ENCODE measurements at places on chromosomes 2 and 18. TPM values are rescaled to one million over a fixed set of nuclear protein-coding genes. Genes with fewer than 3 reads are reported as not detected.

Gene FSHR
- not detected for total RNA-seq

Gene CTNNA2
- total RNA-seq = not detected

Gene KIDINS220
- 30.0 TPM for total RNA-seq

Gene LINC00305
- total RNA-seq = not detected

Gene NEMP2
- 23.2 TPM for total RNA-seq

Gene TFCP2L1
- 0.16 TPM for total RNA-seq

- H3K27me3 ChIP-seq = no peaks in the 10 kb centered on the region
- no peak overlapping the region for H3K27ac ChIP-seq
- DNase-seq = no peak
- no peak overlapping the region for H3K4me3 ChIP-seq
- H3K4me1 ChIP-seq = peaks cover 21% of the 10 kb centered on the region
Observed at GRCh38 chr2:157808421-157808820, 67.7 kb downstream of the ACVR1 start.

GRCh38 chr2:42449163-42450087 lies 44.4 kb downstream of the KCNG3 start:
- peaks cover 2% of the 10 kb centered on the region for H3K27me3 ChIP-seq
- DNase-seq = no peak
- no peaks in the 10 kb centered on the region for H3K36me3 ChIP-seq
- no peak overlapping the region for H3K4me3 ChIP-seq
- H3K4me1 ChIP-seq = no peaks in the 10 kb centered on the region

DNA sequence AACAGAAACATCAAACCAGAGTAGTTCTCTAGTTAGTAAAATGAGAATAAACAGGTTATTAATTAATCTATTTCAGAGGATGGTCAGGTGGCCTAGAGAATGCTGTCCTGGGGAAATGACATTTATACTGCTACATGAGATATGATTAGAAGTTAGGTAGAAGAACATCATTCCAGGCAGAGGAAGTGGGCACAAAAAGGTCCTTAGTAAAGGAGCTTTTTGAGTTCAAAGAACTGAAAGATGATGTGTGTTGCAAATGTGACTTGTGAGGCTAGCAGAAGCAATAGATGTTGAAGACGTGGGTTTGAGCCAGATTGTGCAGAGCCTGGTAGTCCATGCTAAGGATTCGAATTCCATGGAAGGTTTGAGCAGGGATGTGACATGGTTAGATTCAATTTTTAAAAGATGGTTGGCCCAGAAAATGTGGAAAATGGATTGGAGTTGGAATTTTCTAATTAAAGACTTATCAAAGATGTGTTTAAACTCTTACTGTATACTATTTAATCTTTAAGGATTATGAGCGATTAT lies 34.2 kb downstream of the RAB10 start:
- no peak for DNase-seq
- H3K4me1 ChIP-seq = peaks cover 46% of the 10 kb centered on the region
- H3K27me3 ChIP-seq = no peaks in the 10 kb centered on the region
- H3K4me3 ChIP-seq = peak overlapping the region; percentile 23
- H3K27ac ChIP-seq = peak overlapping the region; percentile 79

DNA sequence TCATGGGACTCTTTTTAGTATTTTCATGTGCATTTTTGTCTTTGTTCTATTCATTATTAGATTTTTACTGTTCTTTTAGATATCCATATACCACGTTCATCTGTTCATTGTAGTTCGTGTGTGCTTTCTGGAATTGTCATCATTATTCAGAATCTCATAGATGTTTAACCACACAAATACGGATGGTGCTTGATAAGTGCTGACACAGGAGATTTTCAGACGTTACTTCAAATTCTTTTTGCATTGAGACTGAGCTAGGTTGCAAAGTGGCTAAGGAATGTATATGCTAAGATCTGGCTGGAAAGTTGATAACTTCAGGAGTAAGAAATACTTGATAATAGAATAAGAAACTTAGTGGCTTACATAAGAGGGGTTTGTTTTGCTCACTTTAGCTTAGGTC lies 153.6 kb downstream of the CTNNA2 start:
- H3K27ac ChIP-seq = no peak overlapping the region
- no peaks in the 10 kb centered on the region for H3K27me3 ChIP-seq
- no peaks in the 10 kb centered on the region for H3K36me3 ChIP-seq

DNA sequence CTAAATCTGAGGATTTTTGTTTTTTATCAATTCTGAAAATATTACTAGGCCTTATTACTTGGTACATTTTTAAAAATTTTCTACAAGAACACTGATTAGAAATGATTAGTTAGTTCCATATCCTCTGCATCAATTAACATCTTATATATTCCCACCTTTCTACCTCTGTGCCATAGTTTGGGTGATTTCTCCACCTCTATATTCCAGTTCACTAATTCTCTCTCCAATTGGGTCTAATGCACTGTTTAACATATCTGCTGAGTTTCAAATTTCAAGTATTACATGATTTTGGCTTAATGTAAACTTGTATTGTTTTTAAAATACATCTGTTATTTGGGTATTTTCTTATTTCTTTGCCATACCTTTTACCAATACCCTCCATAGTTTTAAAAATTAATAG lies 705.7 kb upstream of the SALL3 start:
- H3K4me1 ChIP-seq = no peaks in the 10 kb centered on the region
- no peak overlapping the region for H3K4me3 ChIP-seq
- no peak overlapping the region for H3K27ac ChIP-seq
- H3K27me3 ChIP-seq = no peaks in the 10 kb centered on the region
- DNase-seq = no peak
- no peaks in the 10 kb centered on the region for H3K36me3 ChIP-seq

- peaks cover 60% of the 10 kb centered on the region for H3K27me3 ChIP-seq
- H3K4me1 ChIP-seq = no peaks in the 10 kb centered on the region
- H3K36me3 ChIP-seq = peaks cover 8% of the 10 kb centered on the region
- H3K4me3 ChIP-seq = no peak overlapping the region
Observed at GRCh38 chr2:17540813-17541530, 476 bp downstream of the VSNL1 start.
